Cerebellum (tissue), 4 donors: ENCODE measurements at places on chromosomes 12 and 14.

- DNase-seq: no peak
Observed at GRCh38 chr12:121803861-121804416, at the start of gene SETD1B. Gene SETD1B, plus strand, starts transcription at chr12:121804009. Its CDS starts 729 bp downstream, at chr12:121804738.

GRCh38 chr12:47819138-47819895 is 386 bp downstream of the HDAC7 start:
- DNase-seq: peak; percentile 53

GRCh38 chr14:66003082-66003730 is 483.0 kb upstream of the CCDC196 start:
- DNase-seq: no peak

DNA sequence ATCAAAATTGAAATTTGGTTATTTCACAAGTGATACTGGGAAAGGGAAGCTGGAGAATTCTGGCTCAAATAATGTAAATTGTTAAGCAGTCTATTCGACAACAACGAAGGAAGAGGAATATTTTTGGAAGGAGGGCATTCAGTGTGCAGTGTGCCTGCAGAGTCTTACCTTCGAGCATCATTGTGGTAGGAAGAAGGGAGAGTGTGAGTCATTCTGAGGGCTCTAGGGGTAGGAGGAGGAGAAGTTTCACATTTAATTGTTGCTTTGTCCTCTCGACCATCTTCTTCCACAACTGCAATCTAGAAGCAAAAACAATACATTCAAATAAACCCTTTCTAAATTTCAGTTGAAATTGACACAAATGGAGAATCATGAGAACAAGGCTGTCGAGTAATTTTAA is 263.0 kb downstream of the ACSS3 start:
- DNase-seq: no peak

- DNase-seq: no peak
Observed at GRCh38 chr14:98154254-98154653, 1117.7 kb downstream of the BCL11B start.

DNA sequence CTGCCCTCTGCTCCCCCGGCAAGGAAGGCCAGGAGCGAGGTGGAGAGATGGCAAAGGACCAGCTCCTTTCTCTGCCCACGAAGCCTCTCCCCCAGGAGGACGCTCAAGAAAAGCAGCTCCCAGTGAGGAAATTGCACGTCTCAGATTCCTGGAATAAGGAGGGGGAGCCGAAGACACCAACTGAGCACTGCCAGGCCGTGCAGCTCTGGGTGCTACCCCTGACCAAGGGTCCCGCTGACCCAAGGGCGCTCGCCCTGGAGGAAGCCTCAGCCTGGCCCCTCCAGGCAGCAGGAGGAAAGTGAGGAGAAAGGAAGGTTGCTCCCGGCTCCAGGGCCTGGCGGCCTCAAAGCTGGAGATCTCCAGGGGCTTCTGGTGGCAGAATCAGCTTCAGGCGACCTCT is 174.1 kb upstream of the SFSWAP start:
- DNase-seq: no peak

- DNase-seq: no peak
Observed at GRCh38 chr12:5197131-5197530, 153.5 kb downstream of the KCNA5 start.

- no peak for DNase-seq
Observed at GRCh38 chr14:85235868-85236267, 294.1 kb upstream of the FLRT2 start.

DNA sequence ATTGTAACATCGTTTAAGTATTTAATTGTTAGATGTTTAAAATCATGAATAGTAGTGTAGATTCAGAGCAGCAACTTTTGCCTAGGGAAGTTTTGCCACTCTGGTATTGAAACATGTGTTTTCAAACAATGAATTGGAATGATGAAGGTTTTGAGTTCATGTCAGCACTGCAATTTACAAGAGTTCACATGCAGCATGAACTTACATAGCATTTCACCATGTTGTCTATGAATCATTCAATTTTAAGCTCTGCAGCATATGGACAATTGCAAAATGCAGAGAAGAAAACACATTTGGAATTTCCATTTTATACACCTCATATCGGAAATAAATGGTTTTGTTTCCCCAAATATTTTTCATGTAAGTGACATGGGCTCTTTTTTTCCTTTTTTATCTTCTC is 170.7 kb upstream of the CDKN3 start:
- DNase-seq: no peak

- no peak for DNase-seq
Observed at GRCh38 chr12:18700271-18700670, 37.5 kb downstream of the PLCZ1 start.

DNA sequence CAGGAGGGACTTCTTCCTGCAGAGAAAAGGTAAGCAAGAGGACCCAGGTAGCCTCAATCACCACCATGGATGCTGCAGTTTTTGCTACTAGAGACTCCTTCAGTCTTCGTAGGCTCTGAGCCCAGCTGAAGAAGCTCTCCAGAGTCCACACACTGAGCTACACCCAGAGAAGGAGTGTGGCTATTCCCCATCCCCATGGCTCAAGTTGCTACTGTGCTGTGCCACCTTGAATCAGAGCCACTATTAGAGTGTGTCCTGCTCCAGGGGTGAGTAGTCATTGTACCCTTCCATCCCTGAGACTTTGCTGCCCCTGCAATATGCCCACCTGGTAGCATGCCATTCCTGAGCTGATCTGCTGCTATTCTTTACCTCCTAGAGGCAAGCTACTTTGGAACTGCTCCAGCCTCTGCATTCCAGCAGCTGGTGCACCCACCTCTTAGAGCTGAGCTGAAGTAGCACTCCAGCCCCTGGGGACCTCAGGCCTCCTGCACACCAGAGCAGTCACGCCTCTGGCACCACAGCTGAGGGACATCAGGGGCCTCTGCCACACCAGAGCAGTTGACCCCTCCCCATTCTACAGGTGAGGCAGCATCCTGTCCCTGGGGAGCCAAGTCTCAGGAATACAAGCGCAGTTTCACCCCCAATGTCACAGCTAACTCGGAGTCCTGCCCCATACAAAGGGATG is 213.0 kb downstream of the TRHDE start:
- DNase-seq: no peak

DNA sequence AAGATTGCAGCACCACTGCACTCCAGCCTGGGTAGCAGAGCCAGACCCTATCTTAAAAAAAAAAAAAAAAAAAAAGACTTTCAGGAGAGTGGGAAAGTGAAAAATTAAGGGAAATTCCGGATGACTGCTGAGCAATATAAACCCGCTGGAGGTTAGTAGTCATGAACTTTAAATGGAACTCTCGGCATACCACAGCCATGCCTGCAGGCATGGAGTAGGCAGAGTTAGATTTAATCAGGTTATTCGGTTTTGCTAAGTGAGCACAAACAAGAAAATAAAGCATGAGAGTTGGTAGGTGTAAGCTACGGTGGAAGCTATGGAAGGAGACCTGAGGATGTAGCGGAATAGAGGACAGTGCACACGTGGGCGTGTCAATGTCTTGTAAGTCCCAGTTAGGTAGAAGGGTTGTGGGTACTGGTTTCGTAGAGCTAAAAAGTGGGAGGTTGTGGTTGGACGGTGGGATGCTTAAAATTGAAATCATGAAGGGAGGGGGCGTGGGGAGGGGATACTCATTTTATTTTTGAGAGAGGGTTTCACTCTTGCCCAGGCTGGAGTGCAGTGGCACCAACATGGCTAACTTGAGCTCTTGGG is 11.8 kb upstream of the TUBA1C start:
- DNase-seq: no peak

GRCh38 chr14:89221109-89221810 is 195.8 kb downstream of the FOXN3 start:
- no peak for DNase-seq

DNA sequence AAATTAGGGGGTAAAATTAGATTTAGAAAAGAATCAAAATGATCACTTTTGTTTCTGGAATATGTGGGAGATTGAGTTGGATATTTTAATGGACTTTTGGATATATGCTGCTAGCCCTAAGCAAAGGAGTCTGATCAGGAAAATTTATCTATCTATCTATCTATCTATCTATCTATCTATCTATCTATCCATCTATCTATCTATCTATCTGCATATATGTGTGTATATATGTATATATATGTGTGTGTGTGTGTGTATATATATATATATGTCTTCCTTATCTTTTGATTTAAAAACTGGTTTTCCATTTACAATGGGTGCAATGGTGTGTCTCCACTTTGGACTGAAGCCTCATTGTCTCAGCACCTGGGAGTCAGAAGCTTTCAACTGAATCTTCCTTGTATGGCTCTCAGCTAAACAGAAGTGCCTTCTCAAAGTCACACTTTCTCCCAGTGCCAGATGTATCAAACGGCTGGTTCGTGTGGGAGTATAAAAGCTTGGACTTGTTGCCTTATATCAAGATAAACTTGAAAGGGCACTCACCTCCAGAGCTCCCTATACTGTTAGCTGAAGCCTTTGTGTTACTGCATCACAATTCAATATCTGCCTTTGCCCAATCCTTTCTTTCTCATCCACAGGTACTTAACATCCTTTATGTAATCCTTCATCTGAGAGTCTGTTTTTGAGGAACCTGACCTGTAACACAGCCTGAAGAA is 31.6 kb upstream of the CD69 start:
- no peak for DNase-seq

DNA sequence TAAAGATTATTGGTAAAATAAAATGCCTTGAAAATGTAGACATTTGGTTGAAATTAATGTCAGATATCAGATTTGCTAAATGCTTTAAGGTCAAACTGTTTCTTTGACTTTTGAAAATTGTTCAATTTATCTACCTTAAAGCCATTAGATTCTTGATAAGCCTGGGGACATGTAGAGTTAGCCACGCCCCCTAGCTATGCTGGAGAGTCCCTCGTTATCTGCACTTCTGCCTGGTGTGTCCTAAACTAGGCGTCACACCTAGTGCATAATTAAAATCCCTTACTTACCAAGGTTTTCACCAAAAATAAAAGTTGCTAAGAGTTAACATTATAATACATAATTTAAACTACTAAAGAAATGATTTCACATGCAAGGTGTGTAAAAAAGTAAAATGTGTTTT is 79.5 kb downstream of the EGLN3 start:
- no peak for DNase-seq

DNA sequence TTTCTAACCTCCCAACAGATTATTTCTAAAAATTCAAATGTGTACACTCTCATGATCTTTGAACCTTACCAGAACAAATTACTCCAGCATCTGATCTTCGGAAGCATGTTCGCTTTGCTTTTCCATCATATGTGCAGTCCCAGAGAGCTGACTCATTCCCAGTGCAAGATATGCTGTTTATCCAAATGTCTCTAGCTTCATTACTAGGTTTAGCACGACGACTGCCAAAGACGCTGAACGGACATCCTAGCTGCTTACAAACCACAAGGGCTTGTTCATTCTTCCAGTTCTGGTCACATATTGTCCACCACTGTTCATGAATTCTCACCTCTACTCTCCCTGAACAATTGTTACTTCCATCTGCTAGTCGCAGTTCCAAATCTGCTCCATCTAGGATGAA is 40.5 kb downstream of the CD163L1 start:
- no peak for DNase-seq

DNA sequence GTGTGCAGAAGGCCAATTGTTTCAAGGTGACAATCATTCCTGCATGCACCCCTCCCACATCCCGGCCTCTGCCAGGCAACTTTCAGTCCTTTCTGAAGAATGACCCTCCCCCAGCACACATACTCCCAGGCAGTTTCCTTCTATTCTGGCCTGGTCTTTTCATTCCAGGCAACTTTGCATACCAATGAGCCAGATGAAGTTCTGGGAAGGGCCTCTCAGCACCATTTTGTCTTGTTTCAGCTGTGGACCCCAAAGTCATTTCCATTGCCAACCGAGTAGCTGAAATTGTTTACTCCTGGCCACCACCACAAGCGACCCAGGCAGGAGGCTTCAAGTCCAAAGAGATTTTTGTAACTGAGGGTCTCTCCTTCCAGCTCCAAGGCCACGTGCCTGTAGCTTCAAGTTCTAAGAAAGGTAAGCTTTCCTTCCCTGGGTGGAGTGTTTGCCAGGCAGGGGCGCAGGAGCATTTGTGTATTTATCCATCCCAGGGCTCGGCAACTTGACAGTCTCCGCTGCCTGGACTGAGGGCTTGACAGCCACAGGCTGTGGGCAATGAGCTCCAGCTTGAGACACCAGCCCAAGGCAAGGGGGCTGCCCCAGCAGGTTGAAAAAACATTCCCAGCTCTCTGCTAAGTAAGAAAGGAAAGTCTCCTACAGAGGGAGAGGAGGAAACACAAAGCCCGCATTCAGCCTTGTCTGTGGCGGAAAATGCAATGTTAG is 16.4 kb downstream of the BCL2L14 start:
- no peak for DNase-seq

GRCh38 chr12:126337556-126338441 is 1272.6 kb downstream of the AACS start:
- no peak for DNase-seq

GRCh38 chr14:61598980-61599379 is 96.3 kb upstream of the HIF1A start:
- no peak for DNase-seq

GRCh38 chr14:36056845-36057244 is 119.7 kb downstream of the PTCSC3 start:
- no peak for DNase-seq
